HEK293T (cell line): ENCODE measurements at places on chromosomes 11 and 22.
A peak's percentile ranks its signal among the peaks of the same experiment; 100 is the strongest.

GRCh38 chr22:38270091-38270992 is 2.5 kb downstream of the TMEM184B start:
- DNase-seq, result no peak

GRCh38 chr11:122207921-122208764 is 92.1 kb upstream of the BLID start:
- DNase-seq, result no peak

GRCh38 chr11:60367009-60367408 is 11.3 kb upstream of the MS4A7 start:
- no peak for DNase-seq

DNA sequence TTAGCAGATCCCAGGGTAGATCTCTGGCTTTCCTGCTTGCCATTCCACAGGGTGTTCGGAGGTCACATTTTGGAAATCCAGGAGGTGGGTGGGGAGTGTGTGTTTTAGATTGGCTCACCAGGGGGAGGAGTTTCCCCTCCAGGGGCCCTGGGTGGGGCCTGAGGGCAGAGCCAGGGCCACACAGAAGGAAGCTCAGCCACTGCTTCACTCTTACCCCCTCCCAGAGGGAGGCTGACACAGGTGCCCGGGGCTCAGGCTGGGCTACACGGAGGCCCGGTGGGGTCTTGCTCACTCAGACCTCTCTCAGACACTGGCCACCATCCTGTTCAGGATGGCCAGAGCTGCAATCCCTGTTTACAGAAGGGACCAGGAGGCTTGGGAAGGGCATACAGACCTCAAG is 2.5 kb downstream of the WNT7B start:
- DNase-seq, result no peak

DNA sequence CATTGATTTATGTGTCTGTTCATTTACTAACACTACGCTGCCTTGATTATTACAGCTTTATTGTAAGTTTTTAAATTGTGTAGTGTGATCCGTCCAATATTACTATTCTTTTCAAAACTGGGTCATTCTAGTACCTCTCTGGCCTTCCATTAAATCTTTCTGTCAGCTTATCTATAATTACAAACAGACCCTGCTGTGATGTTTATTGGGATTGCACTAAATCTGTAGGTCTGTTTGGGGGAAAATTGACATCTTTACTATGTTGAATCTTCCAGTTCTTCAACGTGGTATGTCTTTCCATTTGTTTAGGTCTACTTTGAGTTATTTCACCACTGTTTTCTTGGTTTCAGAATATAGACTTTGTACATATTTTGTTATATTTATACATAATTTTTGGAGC is 15.6 kb downstream of the CABIN1 start:
- peak; percentile 60 for DNase-seq

DNA sequence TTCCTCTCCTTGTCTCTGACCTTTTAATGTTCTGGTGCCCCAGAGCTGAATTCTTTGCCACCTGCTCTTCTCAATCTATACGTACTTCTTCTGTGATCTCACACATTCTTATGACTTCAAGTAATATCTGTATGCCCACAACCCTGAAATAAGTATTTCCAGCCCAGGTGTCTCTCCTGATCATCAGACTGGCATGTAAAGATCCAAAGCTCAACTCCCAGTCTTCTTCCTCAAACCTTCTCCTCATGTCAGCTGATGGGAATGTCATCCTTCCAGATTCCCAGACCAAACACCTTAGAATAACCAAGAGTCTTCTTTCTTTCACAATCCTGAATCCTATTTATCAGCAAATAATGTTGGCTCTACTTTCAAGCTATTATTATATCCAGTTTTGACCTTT is 9.3 kb downstream of the MS4A3 start:
- DNase-seq, result no peak

DNA sequence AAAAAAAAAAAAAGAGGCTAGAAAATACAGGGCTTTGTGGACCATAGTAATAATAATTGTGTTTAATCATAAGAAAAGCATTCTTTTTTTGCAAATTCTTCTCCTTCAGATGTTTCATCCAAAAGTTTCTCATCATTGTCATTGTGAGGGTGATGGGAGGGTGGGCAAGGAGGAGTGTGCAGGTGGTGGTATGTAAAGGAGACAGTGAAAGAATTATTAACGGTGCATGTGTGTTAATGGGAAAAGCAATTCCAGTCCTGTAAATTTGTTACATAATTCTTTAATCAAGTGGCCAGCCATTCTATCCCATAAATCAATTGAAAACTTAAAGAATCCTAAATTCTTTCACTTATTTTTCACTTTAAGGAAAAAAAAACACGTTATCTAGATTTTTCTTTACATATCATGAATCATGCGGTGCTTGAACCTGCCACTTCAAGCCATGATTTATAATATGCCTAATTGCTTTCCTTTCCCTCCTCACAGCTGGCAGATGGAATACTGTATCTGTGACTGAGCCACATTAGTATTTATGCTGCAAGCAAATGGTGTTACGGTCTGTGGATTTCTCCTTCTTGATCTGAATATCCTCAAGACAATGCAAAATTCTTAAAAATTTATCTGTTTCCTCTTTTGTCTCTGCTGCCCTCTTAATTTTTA is 318.5 kb downstream of the JRKL start:
- no peak for DNase-seq

- DNase-seq, result no peak
Observed at GRCh38 chr11:111840143-111840542, 31.2 kb downstream of the ALG9 start.

DNA sequence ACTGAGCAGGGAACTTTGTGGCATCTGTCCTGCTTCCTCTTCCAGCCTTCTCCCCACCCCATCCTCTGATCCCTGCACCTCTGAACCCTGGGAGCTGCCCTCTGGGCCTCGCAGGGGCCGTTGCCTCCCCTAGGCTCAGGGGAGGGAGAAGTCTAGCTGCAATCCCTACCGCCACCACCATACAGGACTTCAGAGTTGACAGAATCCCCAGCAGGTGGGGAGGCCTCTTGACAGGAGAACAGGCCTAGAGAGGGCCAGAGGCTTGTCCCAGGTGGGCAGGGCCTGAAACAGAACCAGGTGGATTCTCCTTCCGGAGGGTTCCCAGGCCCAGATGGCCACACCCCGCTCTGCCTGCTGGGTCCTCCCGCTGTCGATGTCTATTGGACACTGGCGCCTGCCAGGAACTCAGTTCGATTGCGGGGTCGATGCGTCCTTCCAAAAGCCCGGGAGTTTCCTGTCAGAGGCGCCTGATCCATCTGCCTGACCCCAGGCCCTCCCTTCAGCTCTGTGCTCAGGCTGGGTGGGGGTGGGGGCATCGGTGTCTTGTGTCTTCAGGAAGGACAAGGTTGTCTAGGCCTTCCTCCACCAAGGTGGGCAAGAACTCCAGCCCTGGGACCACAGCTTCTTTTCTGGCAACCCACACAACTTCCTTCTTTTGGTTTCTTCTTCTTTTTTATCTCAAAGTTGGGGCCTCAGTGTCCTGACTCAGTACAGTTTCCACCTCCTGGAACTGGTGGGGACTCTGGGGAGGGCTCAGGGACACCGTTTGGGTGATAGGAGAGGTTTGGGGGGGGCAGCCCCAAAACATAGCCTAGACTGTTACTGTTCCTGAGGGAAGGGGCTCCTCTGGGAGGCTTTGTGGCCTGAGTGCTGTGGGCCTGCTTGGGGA is 6.4 kb downstream of the STARD10 start:
- peak; percentile 59 for DNase-seq

DNA sequence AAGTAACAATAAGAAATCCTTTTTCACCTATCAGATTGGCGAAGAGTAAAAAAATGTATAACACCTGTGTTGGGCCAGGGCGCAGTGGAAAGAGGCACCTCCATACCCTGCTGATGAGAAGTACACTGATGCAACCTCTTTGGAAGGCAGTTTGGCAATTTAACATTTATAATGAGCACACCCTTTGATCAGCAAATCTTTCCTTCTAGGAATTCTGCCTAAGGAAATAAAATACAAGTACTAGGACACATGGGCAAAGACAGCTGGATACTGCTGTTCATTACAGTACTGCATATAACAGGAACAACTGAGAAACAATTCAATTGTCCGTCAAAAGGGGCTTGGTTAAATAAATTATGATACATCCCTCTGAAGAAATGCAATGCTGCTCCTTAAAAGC is 110.1 kb downstream of the RPL27A start:
- no peak for DNase-seq

DNA sequence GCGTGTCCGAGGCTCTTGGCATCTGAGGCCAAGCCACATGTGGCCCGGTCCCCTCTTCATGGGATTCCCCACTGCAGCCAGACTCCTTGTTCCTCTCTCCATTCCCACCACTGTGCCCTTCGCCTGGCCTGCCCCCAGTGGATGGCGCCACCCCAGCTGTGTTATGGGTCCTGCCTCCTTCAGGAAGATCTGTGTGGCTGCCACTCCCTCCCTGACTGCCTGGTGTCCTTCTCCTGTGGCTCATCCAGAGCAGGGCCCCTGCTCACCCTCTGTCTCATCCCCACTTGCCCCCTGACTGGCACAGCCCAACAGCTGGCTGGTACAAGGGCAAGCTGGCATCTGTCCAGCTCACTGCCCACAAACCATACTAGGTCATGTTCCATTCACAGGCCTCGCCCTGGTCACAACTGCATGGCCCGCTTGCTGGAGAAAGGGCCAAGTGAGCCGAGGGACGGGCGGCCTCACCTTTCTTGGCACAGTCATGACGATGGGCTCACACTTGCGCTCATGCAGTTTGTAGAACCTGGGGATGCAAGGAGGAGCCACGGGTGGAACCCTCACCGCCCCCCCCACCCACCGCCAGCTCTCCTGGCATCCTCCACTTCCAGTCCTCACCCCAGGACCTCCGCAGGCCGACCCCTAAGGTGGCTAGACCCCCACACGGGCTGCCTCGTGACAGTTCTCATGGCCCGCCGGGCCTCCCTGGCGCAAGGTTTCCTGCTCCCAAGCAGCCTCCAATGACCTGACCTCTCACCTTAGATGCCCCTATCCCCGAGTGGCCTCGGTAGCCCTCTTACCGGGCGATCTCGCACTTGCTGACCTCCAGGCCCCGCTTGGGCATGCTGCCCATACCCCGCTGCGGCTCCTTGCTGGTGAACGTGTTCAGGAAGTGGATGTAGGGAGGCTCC is 2.1 kb upstream of the PTPRCAP start:
- DNase-seq, result no peak

DNA sequence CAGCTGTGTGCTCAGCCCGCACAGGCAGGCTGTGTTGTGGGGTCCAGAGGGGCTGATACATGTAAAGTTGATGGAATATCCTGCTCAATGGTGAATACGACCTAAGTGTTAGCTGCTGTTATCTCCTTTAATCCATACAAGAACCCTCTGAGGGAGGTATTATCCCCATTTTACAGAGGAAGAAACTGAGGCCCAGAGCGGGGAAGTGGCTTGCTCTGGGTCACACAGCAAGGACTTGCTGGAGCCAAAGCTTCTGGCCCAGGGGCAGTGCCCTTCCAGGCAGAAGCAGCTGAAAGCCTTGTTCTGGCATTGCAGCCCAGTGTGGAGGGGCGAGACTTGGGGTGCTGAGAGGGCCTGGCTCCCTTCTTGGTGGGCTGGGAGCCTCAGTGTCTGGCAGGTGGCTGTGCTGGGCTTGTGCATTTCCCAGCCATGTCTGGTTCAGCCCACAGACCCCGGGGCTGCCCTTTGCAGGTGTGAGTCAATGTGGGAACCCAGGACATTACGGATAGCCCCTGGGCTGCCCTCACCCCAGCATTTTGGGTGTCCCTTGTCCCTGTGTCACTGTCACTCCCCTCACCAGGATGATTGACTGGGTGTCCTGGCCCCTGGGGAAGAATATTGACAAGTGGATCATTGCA is 10.4 kb downstream of the USP35 start:
- DNase-seq, result no peak

- no peak for DNase-seq
Observed at GRCh38 chr11:91761406-91762025, 463.1 kb upstream of the FAT3 start.

GRCh38 chr11:35160246-35160824 is 21.4 kb downstream of the CD44 start:
- no peak for DNase-seq

DNA sequence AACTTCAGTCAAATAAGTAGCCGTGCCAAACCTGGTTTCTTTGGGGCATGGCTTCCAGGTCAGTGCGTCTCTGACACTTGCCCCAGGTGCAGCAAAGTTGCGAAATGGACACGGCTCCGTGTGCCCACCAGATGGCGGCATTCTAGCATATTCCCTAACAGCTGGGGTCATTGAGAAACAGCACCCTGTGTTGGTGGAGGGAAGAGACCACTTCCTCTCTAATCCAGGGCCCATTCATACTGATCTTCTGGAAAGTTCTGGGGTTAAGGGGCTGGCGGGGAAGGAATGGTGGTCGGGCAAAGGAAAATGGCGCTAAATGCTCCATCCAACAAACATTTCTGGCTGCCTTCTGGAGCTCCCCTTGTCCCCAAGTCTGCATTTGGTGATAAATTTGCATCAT is 141.2 kb upstream of the TIMP3 start:
- DNase-seq, result peak; percentile 83

DNA sequence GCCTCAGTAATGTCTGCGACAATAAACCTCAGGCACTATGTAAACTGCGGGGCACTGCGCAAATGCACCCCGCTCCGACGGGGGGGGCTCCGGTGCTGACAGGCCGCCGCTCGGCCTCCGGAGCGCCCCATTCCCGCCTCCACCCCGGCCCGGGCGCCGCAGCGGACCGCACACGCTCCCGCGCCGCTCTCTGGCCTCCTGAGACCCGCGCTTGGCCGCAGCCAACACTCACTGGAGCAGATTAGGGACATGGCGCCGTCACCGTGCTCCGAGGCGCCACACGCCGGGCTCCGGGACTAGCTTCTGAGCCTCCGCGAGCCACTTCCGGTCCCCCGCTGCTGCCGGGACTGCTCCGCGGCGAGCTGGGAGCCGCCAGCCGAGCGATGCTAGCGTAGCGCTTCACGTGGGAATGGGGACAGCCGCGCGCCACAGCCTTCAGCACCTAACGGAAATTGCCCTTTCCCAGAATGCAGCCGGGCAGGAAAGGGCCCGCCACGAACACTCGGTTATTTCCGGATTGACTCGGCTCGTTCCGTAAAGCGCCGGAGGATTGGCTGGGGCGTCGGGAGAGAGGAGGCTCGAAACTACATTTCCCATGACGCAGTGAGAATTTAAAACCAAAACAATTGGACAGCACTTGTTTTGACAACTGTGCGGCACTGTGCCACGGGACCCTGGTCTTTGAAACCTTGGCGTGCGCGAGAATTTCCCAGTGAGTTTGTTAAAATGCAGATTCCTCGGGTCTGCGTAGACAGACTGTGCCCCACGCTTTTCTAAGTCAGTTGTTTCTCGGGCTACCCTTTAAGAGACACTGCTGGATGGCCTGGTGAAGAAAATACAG is at the start of gene PRPF19:
PRPF19 (minus strand) TSS at position 454 of the 841 bp plus-strand sequence; CDS start at position 251, 203 bp downstream.
- peak; percentile 98 for DNase-seq

GRCh38 chr11:132576706-132577105 is 955.6 kb downstream of the OPCML start:
- DNase-seq, result no peak
